ENCODE measurements at places on chromosomes 16 and 17.

DNA sequence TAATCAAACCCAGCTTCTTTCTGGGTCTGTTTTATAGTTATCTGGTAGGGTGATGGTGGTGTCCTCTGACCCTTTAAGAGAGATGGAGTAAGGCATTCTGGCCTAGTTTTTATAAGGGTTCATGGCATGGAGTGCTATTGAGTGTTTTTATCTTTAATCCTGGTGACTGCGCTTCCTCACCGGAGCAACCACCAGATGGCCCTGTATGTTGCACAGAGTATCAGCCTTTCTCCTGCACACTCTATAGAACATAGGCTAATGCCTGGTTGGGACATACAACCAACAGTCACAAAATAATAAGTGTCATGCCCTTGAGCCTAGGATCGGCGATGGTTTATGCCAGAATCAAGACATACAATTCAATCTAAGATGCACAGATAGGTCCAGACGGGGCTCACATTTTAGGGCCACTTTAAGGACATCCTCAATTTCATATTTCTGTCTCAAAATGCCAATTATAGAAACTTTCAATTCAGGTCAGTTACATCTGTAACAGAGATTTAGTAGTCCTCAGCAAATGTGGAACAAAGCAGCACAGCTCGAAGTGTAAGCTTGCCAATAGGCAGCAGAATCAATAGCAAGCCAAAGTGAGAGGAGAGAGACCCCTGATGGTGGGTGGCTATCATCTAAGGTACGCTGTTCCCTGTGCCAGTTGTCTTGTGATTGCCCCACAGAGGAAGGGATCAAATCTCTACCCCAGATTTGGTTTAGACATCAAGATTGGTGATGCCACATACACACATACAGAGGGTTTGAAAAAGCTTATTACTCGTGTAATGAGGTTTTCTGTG is 37.2 kb upstream of the HOXB9 start:
- peaks cover 65% of the 10 kb centered on the region for H3K27me3 ChIP-seq
- H3K4me1 ChIP-seq = no peaks in the 10 kb centered on the region
- DNase-seq = no peak
- no peaks in the 10 kb centered on the region for H3K36me3 ChIP-seq
- H3K4me3 ChIP-seq = no peak overlapping the region

DNA sequence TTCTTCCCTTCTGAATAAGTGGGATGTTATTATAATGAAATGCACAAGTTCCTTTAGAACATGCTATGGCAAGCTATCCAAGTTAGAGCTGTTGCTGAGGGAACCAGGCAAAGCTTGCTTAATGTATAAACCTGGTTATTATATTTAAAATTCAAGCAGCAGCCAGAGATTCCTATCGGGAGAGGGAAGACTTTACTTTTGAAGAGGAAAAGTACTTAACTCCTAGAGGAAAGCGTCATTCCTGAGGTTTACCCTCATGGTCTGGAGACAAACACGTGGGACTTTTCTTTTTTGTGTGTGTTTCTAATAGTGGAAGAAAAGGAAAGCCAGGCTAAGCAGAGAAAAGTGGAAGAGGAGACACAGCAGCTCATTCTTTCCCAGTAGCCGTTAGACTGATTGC is 39.9 kb upstream of the MYH10 start:
- no peaks in the 10 kb centered on the region for H3K27me3 ChIP-seq
- H3K27ac ChIP-seq = peak overlapping the region; percentile 87
- no peaks in the 10 kb centered on the region for H3K36me3 ChIP-seq
- H3K4me1 ChIP-seq = peaks cover 69% of the 10 kb centered on the region
- DNase-seq = no peak

GRCh38 chr16:84436196-84436595 is 67.9 kb downstream of the ATP2C2 start:
- no peaks in the 10 kb centered on the region for H3K36me3 ChIP-seq
- DNase-seq = no peak
- peaks cover 13% of the 10 kb centered on the region for H3K27me3 ChIP-seq
- no peak overlapping the region for H3K4me3 ChIP-seq
- H3K27ac ChIP-seq = no peak overlapping the region

DNA sequence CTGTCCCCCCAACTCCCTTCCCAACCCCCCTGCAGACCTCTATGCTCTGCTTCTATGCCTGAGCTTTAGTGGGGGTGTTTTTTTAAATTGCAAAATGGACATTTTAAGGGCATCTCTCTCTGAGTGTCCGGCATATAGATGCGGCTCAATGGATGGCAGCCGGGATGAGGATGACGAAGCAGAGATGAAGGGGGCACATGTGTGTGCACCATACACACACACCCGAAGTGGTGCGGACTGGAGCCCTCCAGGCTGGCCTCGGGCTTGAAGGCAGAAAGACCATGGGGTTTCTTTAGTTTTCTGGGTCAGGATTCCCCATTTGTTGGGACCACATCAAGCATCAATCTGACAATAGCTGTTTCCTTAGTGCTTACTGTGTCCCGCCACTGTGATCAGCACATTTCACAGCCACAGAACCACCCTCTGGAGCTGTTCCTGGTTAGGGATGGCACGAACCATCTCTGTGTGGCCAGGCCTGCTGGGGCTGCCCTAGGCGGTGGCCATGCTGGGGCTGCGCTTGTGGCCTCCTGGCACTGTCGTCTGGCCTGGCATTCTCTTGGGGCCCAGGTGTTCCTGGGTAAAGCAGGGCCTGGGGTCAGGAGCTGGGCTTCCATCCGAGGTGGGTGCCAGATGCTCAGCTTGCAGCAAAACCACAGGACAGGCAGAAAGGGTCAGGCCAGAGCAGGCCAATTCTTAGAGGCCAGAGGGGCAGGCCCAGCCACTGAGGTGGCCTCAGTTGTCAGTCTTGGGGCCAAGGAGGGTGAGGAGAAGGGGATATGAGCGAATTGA is 49.9 kb downstream of the NT5M start:
- H3K4me1 ChIP-seq = no peaks in the 10 kb centered on the region
- DNase-seq = no peak
- no peaks in the 10 kb centered on the region for H3K36me3 ChIP-seq

DNA sequence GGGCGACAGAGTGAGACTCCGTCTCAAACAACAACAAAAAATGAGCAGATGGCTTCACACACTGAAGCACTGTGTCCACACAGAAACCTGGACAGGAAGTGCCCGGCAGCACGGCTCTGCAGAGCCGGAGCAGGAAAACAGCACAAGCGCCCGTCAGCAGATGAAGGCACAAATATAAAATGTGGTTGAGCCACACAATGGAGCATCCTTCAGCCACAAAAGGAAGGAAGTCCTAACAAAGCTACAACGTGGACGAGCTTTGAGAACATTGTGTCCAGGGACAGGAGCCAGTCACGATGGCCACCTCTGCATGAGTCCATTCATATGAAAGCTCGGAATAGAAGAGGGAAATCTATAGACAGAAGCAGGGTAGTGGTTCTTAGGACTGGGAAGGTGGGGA is 15.7 kb downstream of the RHBDF2 start:
- no peak overlapping the region for H3K4me3 ChIP-seq
- H3K27ac ChIP-seq = no peak overlapping the region
- peaks cover 16% of the 10 kb centered on the region for H3K36me3 ChIP-seq
- no peaks in the 10 kb centered on the region for H3K4me1 ChIP-seq

- no peaks in the 10 kb centered on the region for H3K27me3 ChIP-seq
- peaks cover 5% of the 10 kb centered on the region for H3K4me1 ChIP-seq
- no peaks in the 10 kb centered on the region for H3K36me3 ChIP-seq
- H3K4me3 ChIP-seq = no peak overlapping the region
- H3K27ac ChIP-seq = peak overlapping the region; percentile 96
Measured at GRCh38 chr16:75262104-75262799, 10.8 kb upstream of the BCAR1 start.

DNA sequence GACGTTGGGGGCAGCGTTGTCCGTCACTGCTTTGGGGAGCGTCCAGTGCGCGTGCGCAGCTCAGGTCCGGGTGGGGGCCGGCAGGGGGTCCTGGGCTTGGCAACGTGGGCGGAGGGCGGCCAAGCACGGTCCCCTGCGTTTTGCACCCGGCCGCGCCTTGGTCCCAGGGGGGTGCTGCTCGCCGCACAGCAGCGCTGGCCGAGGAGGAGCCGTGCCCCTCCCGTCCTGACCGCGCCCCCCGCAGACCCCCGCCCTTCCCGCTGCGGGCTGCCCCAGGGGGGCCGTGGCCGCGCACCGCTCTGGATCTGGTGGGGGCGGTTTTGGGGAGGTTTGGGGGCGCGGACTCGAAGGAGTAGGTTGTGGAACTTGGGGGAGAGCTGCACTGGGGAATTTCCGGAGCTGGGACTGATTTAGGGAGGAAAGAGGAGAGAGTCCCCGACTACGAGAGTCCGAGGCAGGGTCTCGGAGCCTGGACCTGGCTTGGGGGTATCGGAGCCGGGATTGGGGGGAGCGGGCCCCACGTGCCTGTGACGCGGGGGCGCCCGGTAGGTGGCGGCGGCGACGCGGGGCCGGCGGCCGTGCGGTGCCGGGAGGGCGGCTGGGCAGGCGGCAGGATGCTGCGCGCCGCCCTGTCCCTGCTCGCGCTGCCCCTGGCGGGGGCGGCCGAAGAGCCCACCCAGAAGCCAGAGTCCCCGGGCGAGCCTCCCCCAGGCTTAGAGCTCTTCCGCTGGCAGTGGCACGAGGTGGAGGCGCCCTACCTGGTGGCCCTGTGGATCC is at the start of gene SLC9A5:
Gene SLC9A5, plus strand, starts transcription at position 579 of the 777 bp plus-strand sequence. Its CDS starts 36 bp downstream, at position 615.
- DNase-seq = no peak
- peaks cover 56% of the 10 kb centered on the region for H3K4me1 ChIP-seq
- no peaks in the 10 kb centered on the region for H3K36me3 ChIP-seq
- H3K27ac ChIP-seq = peak within 1 kb of the TSS; percentile 6
- H3K27me3 ChIP-seq = peaks cover 39% of the 10 kb centered on the region

DNA sequence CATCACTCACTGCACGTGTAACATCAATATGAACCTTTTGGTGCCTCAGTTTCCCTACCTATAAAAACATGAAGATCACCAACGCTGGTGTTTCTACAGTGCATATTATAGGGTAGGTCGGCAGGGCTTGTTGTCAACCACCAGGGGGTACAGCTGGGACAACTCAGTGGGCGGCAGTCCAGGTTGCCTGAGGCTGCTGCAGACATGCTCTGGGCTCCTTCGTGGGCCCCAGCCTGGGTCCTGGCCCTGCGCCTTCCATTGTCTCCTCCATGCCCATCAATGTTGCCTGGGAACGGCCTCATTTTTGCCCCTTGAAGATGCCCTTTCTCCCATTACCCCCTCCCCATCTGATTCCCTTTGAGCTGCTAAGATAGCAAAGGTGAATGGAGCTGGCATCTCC is 89.8 kb downstream of the GSG1L start:
- H3K27me3 ChIP-seq = no peaks in the 10 kb centered on the region
- H3K36me3 ChIP-seq = no peaks in the 10 kb centered on the region
- no peak for DNase-seq
- H3K4me1 ChIP-seq = peaks cover 3% of the 10 kb centered on the region
- no peak overlapping the region for H3K27ac ChIP-seq
- H3K4me3 ChIP-seq = no peak overlapping the region

- H3K27ac ChIP-seq = no peak overlapping the region
- H3K27me3 ChIP-seq = no peaks in the 10 kb centered on the region
- peaks cover 38% of the 10 kb centered on the region for H3K36me3 ChIP-seq
- H3K4me3 ChIP-seq = no peak overlapping the region
- H3K4me1 ChIP-seq = no peaks in the 10 kb centered on the region
Measured at GRCh38 chr17:80845069-80845862, 146.4 kb upstream of the CHMP6 start.
